ENCODE measurements at places on chromosomes 12 and 14.

DNA sequence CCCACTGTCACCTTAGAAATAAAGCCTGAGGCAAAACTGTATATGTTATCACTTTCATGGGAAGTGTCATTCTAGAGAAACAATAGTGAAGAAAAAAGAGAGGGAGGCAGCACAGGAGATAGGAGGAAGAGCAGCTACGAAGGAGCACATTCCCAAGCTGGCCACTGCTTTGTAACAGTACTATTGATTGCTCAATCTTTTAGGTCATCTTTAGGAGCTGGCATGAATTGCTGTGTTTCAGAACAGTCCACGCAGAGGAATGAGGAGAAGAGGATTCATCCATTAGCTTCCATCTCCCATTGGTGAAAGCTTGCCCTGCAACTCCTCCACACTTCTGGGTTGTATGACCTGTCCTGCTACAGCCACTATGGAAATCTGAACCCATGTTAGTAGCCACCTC is 372.5 kb upstream of the DDHD1 start:
- DNase-seq = no peak

DNA sequence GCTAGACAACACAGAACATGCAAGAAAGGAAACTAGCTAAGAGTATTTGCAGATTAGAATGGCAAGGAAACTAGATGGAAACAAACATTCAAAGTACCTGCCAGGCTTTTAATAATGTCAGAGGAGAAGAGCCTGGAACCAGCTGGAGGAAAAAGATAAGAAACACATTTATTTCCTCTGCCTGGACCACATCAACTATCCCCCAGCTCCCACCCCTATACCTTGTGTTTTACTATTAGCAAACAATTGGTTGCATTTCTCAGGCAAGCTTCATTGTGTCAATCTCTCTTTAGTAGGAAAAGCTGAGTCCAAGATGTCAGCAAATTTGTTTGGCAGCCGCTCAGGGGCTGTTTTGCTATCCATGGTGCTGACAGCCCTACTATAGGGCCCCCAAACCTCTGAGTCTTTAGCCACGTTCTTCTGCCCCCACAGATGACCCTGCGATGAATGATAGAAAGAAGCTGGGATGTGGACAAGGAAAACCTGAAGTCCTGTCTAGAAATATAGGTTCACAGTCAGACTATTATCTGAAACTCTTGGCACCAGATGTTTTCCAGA is 11.6 kb upstream of the SYNDIG1L start:
- no peak for DNase-seq

DNA sequence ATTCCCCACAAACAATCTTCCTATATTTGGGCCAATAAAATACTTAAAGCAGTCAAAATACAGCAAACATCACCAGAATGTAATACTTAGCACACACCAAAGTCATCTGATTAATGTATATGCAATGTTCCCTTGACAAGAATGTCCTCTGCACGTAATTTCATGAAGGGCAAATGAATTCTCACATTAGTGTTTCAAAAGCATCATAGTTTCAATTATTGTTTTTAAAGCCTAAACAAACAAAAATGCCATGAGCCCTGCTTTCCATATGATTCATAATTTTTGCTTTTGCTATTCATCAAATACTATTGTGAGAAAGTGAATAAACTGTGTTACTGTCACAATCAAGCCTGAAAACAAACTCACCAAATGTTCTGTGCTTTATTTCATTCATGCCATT is 156.0 kb downstream of the EPS8 start:
- DNase-seq = no peak

GRCh38 chr14:104348741-104349140 is 210.4 kb downstream of the KIF26A start:
- no peak for DNase-seq

DNA sequence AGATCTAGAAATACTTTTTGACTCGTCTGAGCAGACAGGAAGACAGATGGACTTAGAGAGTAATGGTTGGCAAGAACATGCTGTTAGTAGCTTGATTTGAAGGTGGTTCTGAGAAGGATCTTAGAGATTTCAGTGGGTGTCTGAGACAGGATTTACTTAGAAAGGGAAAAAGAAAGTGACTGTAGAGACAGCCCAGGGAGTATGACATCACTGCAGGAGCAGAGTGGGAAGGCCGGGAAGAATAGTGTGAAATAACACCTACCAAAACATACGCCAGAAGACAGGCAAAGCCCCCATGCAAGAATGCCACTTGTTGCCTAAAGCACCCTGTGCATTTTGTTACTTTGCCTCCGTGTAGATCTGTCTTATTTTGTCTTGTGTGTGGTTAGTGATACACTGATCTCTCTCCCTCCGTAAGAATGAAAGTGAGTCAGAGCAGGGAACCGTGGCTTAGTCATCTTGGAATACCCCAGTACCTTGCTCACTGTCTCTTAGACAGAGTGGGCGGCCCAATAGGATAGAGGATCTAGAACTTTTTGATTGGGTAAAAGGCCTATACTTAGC is 161.3 kb upstream of the IFNG-AS1 start:
- no peak for DNase-seq

- no peak for DNase-seq
Observed at GRCh38 chr14:76782115-76782884, 21.0 kb downstream of the VASH1 start.

DNA sequence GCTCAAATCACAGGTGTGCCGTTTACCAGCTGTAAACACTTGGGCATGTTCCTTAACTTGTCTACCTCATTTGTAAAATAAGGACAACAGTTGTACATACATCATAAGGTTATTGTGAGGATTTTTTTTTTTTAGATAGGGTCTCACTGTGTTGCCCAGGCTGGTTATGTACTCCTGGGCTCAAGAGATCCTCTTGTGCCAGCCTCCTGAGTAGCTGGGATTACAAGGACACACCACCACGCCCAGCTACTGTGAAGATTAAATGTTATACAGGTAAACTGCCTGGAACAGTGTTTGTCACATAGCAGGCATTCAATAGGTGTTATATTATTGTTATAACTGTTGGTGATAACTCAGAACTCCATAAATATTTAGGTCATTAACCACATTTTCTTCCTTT is 12.7 kb downstream of the TMED10 start:
- DNase-seq = no peak

- DNase-seq = no peak
Observed at GRCh38 chr12:23014749-23015148, 389.8 kb downstream of the ETNK1 start.

All from NCI-H2029 treated with DMSO at 0.1 percent for 48 hours (cell line).